ENCODE measurements at places on chromosomes 4 and X. TPM values are rescaled to one million over a fixed set of nuclear protein-coding genes. Genes with fewer than 3 reads are reported as not detected.

Gene BGN
- total RNA-seq: 2.1 TPM

Gene RIPPLY1
- total RNA-seq: not detected

- no peak for DNase-seq
These were observed 289.5 kb upstream of the BOD1L1 start for GRCh38 chr4:13917015-13917414.

GRCh38 chr4:88613417-88613875 is 21.2 kb downstream of the HERC3 start:
- DNase-seq: no peak

GRCh38 chr4:1773754-1774153 is 19.3 kb upstream of the FGFR3 start:
- no peak for DNase-seq

Data from H1 (cell line).